ENCODE measurements at places on chromosomes 1 and 21. TPM values are rescaled to one million over a fixed set of nuclear protein-coding genes. Genes with fewer than 3 reads are reported as not detected.

Gene RGS13
- 0.22 TPM for total RNA-seq

GRCh38 chr1:116371752-116372151 is 1.3 kb upstream of the ATP1A1 start:
- no peak for DNase-seq
- H3K4me3 ChIP-seq = peak overlapping the region; percentile 78
- H3K27me3 ChIP-seq = no peaks in the 10 kb centered on the region
- no peaks in the 10 kb centered on the region for H3K36me3 ChIP-seq
- peaks cover 32% of the 10 kb centered on the region for H3K4me1 ChIP-seq

DNA sequence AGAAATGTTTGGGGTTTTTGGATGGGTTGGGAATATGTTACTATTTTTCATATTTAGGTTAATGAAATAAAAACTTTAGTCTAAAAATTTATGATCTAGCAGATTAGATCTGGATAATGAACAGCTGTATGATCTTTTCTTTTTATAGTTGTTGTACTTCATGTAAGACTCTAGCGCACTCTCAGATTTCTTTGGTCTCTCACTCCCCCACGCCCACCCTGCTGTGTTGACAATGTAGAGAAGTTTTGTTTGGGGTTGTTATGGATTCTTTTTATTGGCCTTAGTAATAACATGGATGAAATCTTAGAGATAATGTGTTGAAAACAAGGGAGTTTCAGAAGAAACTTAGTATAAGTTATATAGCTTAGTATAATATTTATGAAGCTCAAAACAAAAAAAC is 5.5 kb downstream of the KLF18 start:
- H3K4me3 ChIP-seq = no peak overlapping the region
- no peaks in the 10 kb centered on the region for H3K4me1 ChIP-seq
- no peak overlapping the region for H3K27ac ChIP-seq
- DNase-seq = no peak

GRCh38 chr1:3024019-3024418 is 2.8 kb downstream of the ACTRT2 start:
- H3K36me3 ChIP-seq = no peaks in the 10 kb centered on the region
- H3K4me3 ChIP-seq = no peak overlapping the region
- peak; percentile 17 for DNase-seq
- H3K27ac ChIP-seq = no peak overlapping the region
- H3K27me3 ChIP-seq = peaks cover 76% of the 10 kb centered on the region
- no peaks in the 10 kb centered on the region for H3K4me1 ChIP-seq

GRCh38 chr1:30110846-30111245 is 612.5 kb downstream of the MATN1 start:
- H3K27ac ChIP-seq = no peak overlapping the region
- H3K27me3 ChIP-seq = peaks cover 63% of the 10 kb centered on the region
- H3K4me3 ChIP-seq = no peak overlapping the region
- no peaks in the 10 kb centered on the region for H3K4me1 ChIP-seq
